ENCODE measurements at places on chromosomes 5 and 9.

- DNase-seq, result no peak
Measured at GRCh38 chr9:82147798-82148425, 159.3 kb downstream of the SPATA31D1 start.

DNA sequence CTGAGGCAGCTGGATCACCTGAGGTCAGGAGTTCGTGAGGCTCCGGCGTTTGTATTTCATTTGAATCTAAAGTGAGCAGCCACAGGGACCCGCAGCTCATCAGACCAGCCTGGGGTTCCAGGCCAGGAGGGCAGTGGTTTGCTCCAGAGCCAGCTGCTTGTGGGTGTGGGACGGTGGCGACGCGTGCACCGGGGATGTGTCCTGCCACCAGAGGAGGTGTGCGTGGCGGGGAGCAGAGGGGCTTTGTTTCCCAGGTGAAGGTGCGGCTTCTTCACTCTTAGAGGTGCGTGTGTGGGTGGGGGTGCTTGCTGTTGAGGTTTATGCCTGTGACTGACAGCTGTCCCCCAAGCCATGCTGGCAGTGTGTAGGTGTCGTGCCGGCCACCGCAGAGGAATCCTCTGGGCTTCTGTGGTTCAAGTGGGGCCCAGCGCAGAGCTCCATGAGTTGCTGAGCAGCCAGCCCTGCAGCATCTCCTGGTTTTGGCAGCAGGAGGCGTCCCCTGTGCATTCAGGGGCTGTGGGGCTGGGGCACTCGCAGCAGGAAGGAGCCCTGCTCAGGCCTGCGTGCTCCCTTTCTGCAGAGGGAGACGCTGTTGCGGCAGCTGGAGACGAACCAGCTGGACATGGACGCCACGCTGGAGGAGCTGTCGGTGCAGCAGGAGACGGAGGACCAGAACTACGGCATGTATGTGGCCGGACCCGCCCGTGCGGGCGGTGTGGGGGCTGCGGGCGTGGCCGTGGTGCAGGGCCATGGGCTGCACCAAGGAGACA is 6.9 kb upstream of the AJM1 start:
- DNase-seq, result no peak

GRCh38 chr5:178527458-178528307 is 62.5 kb downstream of the COL23A1 start:
- no peak for DNase-seq

DNA sequence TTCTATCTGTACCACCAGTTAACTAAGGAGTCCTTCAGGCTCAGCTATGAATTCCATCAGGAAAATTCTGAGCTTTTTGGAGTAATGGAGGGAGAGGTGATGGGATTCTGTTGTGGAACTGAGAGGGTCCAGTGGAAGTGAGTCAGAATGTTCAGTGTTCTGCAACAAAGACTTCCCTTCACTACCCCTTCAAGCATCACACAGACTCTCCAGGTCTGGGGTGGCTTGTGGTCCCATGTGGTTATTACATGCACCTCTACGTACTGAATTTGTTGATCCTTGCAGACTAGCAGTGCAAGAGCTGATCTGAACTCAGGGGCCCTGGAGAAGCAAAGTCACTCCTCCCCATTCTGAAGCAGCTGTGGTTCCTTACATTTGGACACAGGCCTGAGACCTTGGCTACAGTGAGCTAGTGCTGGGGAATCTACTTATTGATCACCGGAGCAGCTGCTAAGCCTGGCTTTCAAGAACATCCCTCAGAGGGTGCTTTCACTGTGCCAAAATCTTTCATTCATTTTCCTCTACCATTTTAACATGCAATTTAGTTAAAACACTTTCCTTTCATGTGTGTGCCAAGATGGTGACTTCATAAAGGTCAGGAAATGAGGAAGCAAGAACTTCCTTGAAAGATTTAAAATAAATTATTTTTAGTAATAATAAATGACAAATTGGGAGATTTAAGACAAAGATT is 75.0 kb upstream of the TNC start:
- no peak for DNase-seq

- DNase-seq, result no peak
Measured at GRCh38 chr5:41794471-41794870, 75.8 kb downstream of the OXCT1 start.

DNA sequence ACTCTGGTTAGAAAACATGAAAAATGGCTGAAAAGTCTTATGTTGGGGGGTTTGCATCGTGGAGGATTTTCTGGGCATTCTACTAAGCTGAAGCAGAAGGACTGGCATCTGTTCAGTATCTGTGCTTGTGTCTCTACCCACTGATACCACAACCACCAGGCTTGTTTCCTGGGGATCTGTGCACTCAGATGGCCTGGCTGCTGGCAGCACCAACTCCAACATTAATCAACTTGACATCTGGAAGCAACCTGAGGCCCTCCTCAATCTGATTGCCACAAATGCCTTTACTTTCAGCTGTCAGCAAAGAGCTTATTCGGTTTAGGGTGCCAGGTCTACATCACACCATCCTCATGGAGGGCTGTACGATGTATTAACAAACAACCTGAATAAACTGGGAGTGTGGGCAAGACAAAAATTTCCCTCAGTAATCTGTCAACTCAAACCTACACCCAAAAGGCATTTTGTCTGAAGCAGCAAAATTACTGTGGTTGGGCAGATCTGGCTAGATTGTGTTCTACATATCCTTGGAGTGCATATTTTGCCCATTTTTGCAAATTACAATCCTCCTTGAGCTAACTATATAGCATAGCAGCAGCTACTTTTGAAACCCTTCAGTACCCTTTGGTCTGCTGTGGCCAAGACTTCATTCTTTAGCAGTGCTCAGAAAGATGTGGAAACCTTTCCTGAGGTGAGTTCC is 74.6 kb downstream of the FOXD1 start:
- no peak for DNase-seq

- no peak for DNase-seq
Measured at GRCh38 chr9:14529054-14529453, 164.2 kb downstream of the ZDHHC21 start.

GRCh38 chr9:72579880-72580550 is 58.6 kb downstream of the TMC1 start:
- no peak for DNase-seq

GRCh38 chr9:124218987-124219461 is 38.7 kb upstream of the NEK6 start:
- no peak for DNase-seq

DNA sequence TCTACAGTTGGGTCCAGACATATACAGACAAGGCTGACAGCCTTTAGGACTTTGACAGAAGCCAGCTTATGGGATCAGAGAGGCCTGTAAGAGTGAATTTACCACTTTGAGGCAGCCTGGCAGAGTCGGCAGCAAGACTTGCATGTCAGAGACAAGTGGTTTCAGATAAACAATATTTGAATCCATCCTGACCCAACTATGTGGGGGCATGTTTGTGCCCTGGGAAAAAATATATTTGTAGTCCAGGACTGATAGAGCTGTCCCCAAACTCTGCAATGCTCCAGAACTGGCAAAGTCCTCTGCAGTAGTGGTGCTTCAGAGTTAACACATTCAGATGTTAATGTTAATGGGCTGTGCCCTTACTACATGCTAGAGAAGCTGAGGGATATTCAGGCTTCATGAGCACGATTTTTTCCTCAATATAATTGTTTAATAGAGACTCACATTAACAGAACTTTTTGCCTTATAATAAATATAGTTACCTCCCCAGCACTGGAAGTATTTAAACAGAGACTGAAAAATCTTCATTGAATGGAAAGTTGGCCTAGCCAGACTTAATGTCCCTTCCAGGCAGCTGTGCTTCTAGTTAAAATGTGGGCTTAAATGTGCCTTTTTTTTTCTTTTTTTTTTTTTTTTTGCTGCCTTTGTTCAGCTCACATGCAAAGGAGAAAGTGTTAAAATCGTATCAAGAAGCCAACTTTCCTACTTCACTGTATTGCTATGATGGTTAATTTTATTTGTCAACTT is 42.9 kb downstream of the FEM1C start:
- DNase-seq, result no peak
